ENCODE measurements at places on chromosomes 6 and 20.

DNA sequence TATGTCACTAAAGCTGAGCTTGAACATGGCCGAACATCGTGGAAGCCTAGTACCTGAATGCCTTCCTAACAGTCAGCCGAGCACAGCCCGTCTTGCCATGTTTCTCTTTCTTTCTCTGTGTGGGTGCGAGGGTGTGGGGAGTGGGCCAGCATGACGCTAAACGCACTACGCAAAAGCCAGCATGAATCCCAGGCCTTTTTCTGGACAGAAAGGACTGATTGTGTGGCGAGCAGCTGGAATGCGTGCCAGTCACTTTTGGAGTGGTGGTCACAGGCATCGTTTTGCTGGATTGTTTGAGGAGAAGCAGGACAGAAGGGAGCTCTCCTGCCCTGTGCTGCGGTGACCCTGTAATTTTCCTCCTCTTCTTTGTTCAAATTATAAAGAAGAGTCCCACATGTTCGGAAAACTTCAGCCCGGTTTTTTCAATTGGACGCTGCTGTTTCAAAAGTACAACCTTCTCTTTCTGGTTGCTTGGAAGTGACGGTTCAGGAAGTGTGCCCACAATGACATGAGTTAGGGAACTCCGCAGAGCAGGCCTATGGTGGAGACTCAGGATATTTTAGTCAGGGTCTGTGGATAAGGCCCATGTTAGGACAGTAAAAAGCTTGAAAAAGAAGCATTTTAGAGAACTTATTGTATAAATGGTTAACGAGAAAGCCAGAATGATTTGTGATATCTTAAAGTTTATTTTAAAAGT is 54.3 kb downstream of the PDE7B start:
- no peak for DNase-seq

DNA sequence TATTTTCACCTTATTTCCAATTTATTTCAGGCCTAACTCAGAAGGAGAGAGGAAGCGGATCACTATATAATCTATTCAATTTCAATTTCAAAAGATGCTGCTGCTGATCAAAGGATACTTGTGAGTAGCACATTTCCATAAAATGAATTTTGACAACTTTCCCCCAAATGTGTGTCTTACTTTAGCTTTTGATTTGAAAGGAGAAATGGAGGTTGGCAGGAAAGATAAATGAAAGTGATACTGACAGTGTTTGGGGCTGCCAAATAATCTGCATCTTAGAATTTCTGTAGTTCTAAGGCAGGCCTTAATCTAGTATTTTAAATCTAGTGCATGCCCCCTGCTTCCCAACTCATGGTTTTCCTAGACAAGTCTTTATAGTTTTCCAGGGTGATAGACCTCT is 535.4 kb downstream of the DOK5 start:
- no peak for DNase-seq

- no peak for DNase-seq
These were observed 208.4 kb upstream of the DTNBP1 start for GRCh38 chr6:15871276-15871675.

GRCh38 chr6:33987531-33988021 is 158.3 kb downstream of the GRM4 start:
- no peak for DNase-seq

GRCh38 chr20:50980071-50980681 is 21.6 kb downstream of the MOCS3 start:
- DNase-seq: no peak

GRCh38 chr20:19840111-19840710 is 82.2 kb downstream of the RIN2 start:
- DNase-seq: no peak

GRCh38 chr20:33875055-33875454 is 63.9 kb downstream of the CHMP4B start:
- DNase-seq: no peak

GRCh38 chr6:93293460-93293859 is 125.9 kb downstream of the EPHA7 start:
- no peak for DNase-seq

DNA sequence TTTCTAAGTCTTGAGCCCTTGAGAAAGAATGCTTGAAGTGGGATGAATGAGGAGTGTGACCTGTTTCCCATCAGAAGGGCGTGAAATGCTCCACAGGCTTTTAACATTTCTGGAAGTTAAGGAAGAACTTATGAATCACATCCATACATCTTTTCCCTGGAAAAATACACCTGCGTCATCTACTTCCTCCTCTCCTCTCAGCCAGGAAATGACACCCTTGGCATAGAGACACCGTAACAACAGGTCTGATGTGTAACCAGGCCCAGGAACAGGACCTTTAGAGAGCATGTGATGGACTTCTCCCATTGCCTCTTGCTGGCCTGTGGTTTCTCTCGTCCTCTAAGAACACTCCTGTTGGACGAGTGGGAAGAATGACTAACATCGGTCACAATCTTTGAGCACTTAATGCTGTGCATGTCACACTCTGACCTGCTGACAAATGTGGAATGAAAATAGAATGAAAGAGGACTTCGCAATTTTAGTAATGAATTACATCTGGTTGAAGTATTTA is 28.5 kb upstream of the CITED2 start:
- DNase-seq: no peak

DNA sequence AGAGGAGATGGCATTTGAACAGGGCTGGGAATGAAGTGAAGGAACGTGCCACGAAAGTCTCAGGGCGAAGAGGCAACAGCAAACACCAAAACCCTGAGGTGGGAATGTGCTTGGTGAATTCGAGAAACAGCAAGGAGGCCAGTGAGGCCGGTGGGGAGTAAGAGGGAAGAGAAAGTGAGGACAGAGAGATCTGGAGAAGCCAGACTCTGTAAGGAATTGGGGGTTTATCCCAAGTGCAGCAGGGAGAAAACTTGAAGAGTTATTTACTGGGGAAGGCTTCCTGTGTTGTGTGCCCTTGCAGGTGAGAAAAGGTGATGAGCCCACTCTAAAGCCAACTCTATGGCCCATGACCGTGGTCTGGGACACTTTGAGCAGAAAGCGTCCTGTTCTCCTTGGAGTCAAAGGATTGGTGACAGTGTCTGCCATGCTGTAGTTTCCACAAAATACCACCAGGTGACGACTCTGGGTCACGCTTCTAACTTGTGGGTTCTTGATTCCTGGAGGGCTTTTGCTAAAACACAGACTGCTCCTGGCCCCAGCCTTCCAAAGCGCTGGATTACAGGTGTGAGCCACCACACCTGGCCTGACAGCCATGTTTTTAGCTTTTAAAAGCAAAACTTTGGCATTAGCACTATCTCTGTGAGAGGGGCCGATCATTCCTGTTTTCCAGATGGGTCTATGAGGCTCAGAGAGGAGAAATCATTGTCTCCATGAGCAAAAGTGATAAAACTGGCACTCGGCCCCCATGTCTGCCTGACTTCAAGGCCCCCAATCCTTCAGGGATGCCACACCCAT is 18.0 kb upstream of the CSNK2A1 start:
- DNase-seq: no peak

GRCh38 chr20:32437391-32438074 is 79.4 kb downstream of the ASXL1 start:
- DNase-seq: no peak

GRCh38 chr20:58774214-58774613 is 76.5 kb downstream of the GNAS-AS1 start:
- DNase-seq: no peak

GRCh38 chr6:118507636-118508035 is 40.5 kb upstream of the PLN start:
- DNase-seq: no peak

GRCh38 chr6:116389357-116389756 is 18.6 kb downstream of the DSE start:
- DNase-seq: no peak

DNA sequence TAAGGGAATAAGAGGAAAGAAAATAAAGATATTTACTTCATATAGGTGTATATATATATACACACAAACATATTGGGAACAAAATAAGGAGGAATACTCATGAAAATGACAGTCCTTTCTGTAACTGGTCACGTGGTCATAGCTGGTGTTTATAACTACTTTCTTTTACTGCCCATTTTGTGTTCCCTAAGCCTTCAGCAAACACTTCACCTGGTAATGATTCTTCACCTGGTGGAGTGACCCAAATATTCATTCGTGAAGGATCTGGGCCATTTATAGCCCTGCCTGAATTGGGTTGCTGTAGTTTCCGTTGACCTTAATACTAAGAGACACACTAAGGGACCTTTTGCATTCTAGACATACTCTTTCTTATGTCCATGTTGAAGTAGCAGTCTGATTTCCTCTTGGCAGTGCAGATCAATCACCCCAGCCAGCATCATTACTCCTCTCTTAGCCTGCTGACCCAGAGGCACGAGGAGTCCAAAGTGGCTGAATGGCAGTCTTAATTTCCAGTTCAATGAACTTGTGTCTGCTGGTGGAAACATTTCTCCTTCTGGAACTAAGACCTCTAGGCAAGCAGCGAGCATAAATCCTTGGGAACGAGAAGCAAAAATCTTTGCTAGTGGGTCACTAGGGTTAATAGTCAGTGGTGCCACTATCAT is 39.9 kb upstream of the IYD start:
- no peak for DNase-seq

Measured in stimulated activated CD8-positive, alpha-beta memory T cell treated with anti-CD3 and anti-CD28 coated beads, Interleukin-4, amount 100 ng/mL, for 1 hour (primary cell).